ENCODE measurements at places on chromosomes 7 and 10. TPM values are rescaled to one million over a fixed set of nuclear protein-coding genes. Genes with fewer than 3 reads are reported as not detected.
A peak's percentile ranks its signal among the peaks of the same experiment; 100 is the strongest.

Gene SPDYE2
- 0.16 TPM for total RNA-seq

Gene MUC12
- 1.1 TPM for total RNA-seq

Gene TCAF2
- total RNA-seq: 3.1 TPM

Gene AKR1B15
- not detected for total RNA-seq

- no peak for DNase-seq
Measured at GRCh38 chr10:14945108-14945507, 8.8 kb downstream of the DCLRE1C start.

DNA sequence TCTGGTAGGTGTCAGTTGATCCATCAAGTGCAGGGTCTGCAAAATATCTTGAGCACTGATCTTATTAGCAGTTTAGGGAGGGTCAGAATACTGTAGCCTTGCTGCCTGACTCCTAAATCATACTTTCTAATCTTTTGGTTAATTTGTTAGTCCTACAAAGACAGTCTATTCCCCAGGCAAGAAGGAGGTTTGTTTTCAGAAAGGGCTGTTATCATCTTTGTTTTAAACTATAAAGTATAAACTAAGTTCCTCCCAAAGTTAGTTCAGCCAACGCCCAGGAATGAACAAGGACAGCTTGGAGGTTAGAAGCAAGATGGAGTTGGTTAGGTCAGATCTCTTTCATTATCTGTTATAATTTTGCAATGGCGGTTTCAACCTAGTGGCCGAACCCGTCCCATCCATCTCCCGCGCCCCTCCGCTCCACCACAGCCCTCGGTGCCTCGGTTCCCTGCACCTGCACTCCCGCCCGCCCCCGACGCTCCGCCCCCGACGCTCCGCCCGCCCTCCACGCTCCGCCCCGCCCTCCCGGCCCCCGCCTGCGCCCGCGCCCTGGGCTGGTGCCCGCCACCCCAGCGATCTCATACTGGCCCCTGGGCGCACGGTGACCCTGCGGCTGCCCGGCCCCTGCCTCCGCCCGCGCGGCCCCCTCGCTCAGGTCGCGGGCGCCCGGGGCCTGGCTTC lies at the start of gene ADCK2:
Gene ADCK2 (plus strand): TSS at position 564 of the 681 bp plus-strand sequence. CDS start 386 bp downstream, outside the sequence.
- no peak for DNase-seq

- no peak for DNase-seq
Measured at GRCh38 chr7:64886956-64887545, 16.0 kb upstream of the ZNF273 start.

DNA sequence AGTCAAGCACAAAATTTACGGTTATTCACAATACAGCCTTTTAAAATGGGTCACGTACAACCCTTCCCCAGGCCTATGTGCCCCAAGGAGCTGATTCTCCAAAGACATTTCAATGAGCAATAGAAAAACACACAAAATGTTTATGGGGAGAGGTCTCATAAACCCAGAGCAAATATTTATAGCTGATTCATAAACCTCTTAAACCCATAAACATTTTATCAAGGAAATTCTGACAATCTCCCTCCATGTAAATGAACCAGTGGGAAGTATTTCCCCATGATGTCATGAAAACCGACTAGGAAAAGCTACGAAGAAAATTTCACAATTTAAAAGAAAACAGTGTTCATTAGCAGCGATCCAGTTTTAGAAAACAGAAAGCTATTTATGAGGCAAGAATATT lies 36.0 kb downstream of the SFMBT2 start:
- peak; percentile 51 for DNase-seq

- no peak for DNase-seq
Measured at GRCh38 chr7:101969997-101970585, 152.7 kb downstream of the CUX1 start.

- DNase-seq: no peak
Measured at GRCh38 chr7:139923090-139923489, 94.0 kb downstream of the TBXAS1 start.

- DNase-seq: no peak
Measured at GRCh38 chr7:115060095-115060870, 138.4 kb downstream of the MDFIC start.
